CD4-positive, alpha-beta T cell (primary cell): ENCODE measurements at places on chromosomes 3 and 15. TPM values are rescaled to one million over a fixed set of nuclear protein-coding genes. Genes with fewer than 3 reads are reported as not detected.

DNA sequence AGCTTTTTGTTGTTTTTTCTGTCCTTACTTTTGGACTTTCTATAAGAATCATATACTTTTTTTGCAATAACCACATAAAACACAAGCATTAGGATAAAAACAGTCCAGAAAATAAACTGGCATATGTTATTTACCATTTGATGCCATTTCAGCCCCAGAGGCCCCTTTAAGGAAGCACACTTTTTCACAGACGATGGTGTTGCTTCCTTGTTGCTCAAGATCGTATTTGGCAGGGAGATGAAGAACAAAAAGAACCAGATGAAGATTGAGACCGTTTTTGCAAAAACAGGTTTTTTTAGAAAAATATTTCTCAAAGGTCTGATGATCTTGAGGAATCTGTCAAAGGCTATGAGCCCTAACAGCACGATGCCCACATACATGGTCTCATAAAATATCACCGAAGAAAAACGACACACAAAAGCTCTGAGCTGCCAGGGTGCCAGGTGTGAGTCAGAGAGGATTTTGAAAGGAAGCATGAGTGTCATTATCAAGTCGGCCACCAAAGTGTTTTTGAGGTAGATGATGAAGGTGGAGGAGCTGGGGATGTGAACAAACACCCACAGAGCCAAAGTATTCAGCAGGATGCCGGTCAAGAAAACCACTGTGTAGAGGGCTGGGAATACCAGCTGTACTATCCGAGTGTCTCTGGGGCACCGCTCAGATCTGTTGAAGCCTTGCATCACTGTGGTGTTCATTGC is 902 bp downstream of the P2RY13 start:
- peak overlapping the region; percentile 34 for H3K4me3 ChIP-seq
- H3K36me3 ChIP-seq = no peaks in the 10 kb centered on the region
- no peaks in the 10 kb centered on the region for H3K4me1 ChIP-seq
- no peak overlapping the region for H3K27ac ChIP-seq
- no peak for DNase-seq
- H3K27me3 ChIP-seq = no peaks in the 10 kb centered on the region

DNA sequence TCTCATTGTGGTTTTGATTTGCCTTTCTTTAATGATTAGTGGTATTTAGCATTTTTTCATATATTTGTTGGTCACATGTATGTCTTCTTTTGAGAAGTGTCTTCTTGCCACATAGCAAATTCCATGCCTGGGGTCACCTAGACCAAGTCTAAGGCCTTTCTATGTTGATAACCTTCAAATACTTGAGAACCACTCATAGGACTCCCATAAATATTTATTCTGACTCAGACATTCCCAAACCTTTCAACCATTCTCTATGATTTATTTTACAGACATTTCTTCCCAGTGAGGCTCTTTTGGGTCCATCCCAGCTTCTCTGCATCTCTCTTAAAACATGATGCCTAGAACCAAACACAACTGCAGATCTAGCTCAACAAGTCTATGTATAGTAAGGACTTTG is 69.2 kb downstream of the ATP8B4 start:
- no peak for DNase-seq
- no peak overlapping the region for H3K4me3 ChIP-seq
- H3K36me3 ChIP-seq = no peaks in the 10 kb centered on the region
- H3K27me3 ChIP-seq = no peaks in the 10 kb centered on the region
- no peaks in the 10 kb centered on the region for H3K4me1 ChIP-seq

- H3K36me3 ChIP-seq = no peaks in the 10 kb centered on the region
- no peaks in the 10 kb centered on the region for H3K4me1 ChIP-seq
- no peak overlapping the region for H3K27ac ChIP-seq
- H3K27me3 ChIP-seq = no peaks in the 10 kb centered on the region
- DNase-seq = no peak
Measured at GRCh38 chr3:153852355-153852754, 268.8 kb upstream of the ARHGEF26 start.

- no peak overlapping the region for H3K27ac ChIP-seq
- no peak for DNase-seq
- H3K36me3 ChIP-seq = no peaks in the 10 kb centered on the region
- no peak overlapping the region for H3K4me3 ChIP-seq
- no peaks in the 10 kb centered on the region for H3K27me3 ChIP-seq
Measured at GRCh38 chr3:44416031-44417030, 61.1 kb downstream of the ZNF445 start.

DNA sequence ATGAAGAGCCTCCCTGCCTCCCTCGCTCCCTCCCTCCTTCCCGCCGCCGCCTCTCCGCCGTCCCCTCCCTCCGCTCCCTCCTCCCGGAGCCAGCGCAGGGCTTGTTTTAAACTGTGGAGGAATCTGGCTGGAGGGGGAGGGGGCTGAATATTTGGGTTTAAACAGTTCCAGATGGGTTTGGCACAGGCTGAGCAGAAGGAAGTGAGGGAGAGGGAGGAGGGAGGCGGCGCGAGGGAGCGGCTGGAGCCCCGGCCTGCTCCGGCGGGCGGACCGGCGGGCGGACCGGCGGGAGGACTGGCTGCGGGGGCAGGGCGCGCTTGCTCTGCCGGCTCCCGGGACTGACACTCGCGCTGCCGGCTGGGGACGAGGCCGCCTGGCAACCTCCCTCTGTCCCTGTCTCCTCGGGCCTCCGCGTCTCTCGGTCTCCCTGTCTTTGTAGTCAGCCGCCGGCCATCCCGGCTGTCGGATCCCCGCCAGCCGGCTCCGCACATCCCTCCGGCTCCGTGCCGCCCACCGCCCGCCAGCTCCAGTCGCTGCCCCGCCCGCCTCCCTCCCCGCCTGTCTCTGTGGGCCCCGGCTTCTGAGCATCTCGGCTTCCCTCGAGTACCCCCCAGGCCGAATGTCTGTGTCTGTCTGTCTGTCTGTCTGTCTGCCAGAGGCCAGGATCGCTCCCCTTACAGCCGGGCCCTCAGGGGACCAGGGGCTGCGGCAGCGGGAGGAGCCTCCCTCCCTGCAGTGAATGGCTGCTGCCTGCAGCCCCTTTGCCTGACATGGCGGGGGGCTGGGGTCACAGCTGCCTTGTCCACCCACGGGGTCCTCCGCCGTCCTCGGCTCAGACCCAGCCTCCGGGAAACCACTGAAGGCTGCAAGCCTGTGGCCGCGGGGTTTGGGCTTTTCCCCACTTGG is 7.6 kb downstream of the EPHB3 start:
- peaks cover 28% of the 10 kb centered on the region for H3K27me3 ChIP-seq
- no peaks in the 10 kb centered on the region for H3K36me3 ChIP-seq
- peaks cover 16% of the 10 kb centered on the region for H3K4me1 ChIP-seq
- H3K27ac ChIP-seq = no peak overlapping the region
- DNase-seq = no peak
- peak overlapping the region; percentile 28 for H3K4me3 ChIP-seq

- H3K4me3 ChIP-seq = no peak overlapping the region
- no peak for DNase-seq
- H3K4me1 ChIP-seq = no peaks in the 10 kb centered on the region
- H3K27ac ChIP-seq = no peak overlapping the region
- no peaks in the 10 kb centered on the region for H3K27me3 ChIP-seq
- no peaks in the 10 kb centered on the region for H3K36me3 ChIP-seq
Measured at GRCh38 chr3:95335517-95335916, 1272.7 kb downstream of the NSUN3 start.

DNA sequence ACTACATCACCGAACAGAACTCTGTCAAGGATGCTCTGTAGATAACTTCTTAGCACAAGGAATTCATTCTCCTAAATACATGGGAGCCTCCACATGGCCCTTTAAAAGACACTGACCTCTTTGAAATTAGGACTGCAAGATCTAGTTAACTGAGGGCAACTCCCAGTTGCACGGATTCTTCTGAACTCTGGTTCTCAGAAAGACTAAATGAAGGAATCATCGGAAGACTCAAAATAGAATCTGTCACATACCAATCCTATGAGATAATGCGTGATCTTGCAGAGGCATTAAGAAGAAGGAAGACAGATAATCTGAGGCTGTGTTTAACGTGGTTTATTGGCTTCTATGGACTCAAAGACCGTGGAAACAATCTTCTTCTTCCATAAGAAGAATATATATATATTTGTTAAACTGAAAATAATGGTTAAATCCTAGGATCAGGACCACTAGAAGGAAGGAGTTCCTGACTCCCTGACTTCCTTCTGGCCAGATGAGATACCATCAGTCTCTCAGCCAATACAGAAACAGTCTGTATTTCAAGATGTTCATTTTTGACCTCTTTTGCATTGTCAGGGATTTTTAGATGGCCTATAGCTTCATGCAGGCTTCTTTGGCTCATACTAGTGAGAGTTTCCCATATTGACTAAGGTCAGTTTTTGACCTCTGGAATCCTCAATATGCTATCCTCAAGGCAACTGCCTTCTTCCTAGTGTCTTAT is 33.9 kb upstream of the TBC1D23 start:
- H3K27me3 ChIP-seq = no peaks in the 10 kb centered on the region
- no peaks in the 10 kb centered on the region for H3K4me1 ChIP-seq
- no peak for DNase-seq
- H3K4me3 ChIP-seq = no peak overlapping the region
- H3K36me3 ChIP-seq = no peaks in the 10 kb centered on the region

DNA sequence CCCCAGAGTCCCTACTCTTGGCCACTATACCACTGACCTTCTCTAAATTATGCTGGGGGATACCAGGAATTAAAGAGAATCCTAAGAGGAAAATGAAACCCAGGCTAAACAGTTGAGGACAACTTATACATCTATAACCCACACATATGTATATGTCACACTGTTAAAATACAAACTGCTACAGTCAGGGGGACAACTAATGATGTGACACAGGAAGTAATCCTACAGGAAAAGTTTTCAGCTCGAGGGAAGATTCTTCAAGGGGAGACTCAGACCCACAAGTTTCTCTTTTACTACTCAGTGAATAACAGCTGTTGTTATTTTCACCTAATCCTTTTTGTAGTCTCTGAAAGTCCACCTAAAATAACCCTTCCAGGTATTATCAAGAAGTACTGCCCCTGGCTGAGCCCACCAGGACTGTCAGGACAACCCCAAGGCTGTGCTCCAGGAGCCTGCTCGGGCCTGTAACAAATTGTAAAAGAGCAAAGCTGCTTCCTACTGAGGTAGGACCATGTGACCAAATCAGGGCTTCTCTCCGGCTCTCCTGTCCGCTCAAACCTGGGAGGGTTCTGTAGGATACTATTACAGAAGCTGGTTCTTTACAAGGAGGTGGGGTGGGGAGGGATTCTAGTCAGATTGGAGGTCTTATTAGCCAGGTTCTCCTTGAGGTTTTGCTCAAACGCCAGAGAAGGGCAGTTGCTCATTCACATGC is 91.6 kb downstream of the SRGAP3 start:
- DNase-seq = no peak
- H3K27ac ChIP-seq = no peak overlapping the region
- H3K27me3 ChIP-seq = no peaks in the 10 kb centered on the region
- H3K36me3 ChIP-seq = no peaks in the 10 kb centered on the region

- no peak for DNase-seq
- H3K27ac ChIP-seq = no peak overlapping the region
- H3K4me3 ChIP-seq = no peak overlapping the region
- no peaks in the 10 kb centered on the region for H3K27me3 ChIP-seq
Measured at GRCh38 chr3:79846148-79846933, 78.5 kb upstream of the ROBO1 start.

DNA sequence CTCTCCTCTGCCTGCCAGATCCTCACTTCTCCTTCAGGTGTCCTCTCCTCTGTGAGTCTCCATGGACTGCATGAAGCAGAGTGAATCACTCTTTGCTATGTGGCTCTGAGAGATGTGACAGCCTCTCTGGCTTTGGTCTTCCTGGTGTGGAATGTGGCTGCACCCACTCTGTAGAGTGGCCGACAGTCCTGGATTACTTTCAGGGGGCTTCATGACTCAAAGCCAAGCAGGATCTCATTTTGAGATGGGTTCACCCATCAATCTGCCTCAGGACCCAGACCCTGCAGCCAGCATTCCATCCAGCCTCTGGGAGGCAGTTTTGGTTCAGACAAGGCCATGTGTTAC is 221.9 kb upstream of the LYSMD4 start:
- peaks cover 4% of the 10 kb centered on the region for H3K27me3 ChIP-seq
- H3K4me3 ChIP-seq = no peak overlapping the region
- H3K4me1 ChIP-seq = peaks cover 5% of the 10 kb centered on the region
- no peak for DNase-seq

- no peaks in the 10 kb centered on the region for H3K36me3 ChIP-seq
- H3K4me3 ChIP-seq = no peak overlapping the region
- H3K4me1 ChIP-seq = no peaks in the 10 kb centered on the region
- no peak overlapping the region for H3K27ac ChIP-seq
Measured at GRCh38 chr15:95684693-95685115, 645.8 kb upstream of the NR2F2 start.

GRCh38 chr15:97401195-97401594 is 559.3 kb upstream of the ARRDC4 start:
- no peaks in the 10 kb centered on the region for H3K4me1 ChIP-seq
- no peak for DNase-seq
- no peak overlapping the region for H3K4me3 ChIP-seq
- no peak overlapping the region for H3K27ac ChIP-seq

GRCh38 chr3:20197775-20198174 is 11.8 kb upstream of the SGO1 start:
- DNase-seq = no peak
- H3K4me3 ChIP-seq = no peak overlapping the region
- H3K27ac ChIP-seq = no peak overlapping the region
- peaks cover 4% of the 10 kb centered on the region for H3K4me1 ChIP-seq

- DNase-seq = no peak
- H3K27me3 ChIP-seq = no peaks in the 10 kb centered on the region
- H3K4me1 ChIP-seq = no peaks in the 10 kb centered on the region
- no peak overlapping the region for H3K4me3 ChIP-seq
Measured at GRCh38 chr3:183151821-183152351, 10.6 kb downstream of the LAMP3 start.

DNA sequence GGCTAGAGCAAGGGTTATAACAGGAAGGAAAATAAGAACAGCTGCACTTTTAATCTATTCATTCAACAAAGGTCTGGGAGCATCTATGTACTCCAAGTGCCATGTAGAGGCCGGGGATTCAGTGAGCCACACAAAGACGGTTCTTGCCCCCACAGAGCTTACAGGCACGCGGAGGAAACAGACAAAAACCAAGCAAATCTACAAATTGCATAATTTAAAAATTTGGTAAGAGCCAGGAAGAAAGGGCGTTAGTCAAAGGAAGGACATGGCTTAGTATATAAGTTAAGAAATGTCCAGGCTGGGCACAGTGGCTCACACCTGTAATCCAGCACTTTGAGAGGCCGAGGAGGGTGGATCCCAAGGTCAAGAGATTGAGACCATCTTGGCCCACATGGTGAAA is 10.4 kb upstream of the GREM1 start:
- no peak overlapping the region for H3K27ac ChIP-seq
- H3K4me3 ChIP-seq = no peak overlapping the region
- H3K36me3 ChIP-seq = no peaks in the 10 kb centered on the region
- H3K27me3 ChIP-seq = no peaks in the 10 kb centered on the region
- DNase-seq = no peak

ANKRD34C gene
- not detected for total RNA-seq

IL17RE gene
- total RNA-seq = 1.4 TPM

B4GALT4 gene
- 29.5 TPM for total RNA-seq

TM6SF1 gene
- not detected for total RNA-seq

P3H2 gene
- total RNA-seq = not detected

IL5RA gene
- total RNA-seq = 0.59 TPM

ARRDC4 gene
- total RNA-seq = 3.5 TPM

GOLGA8M gene
- 1.9 TPM for total RNA-seq

IMPG2 gene
- total RNA-seq = 0.66 TPM

PSTPIP1 gene
- 82.7 TPM for total RNA-seq

MEGF11 gene
- not detected for total RNA-seq

FAH gene
- total RNA-seq = 2.5 TPM

ZDHHC23 gene
- total RNA-seq = 3.2 TPM

LSAMP gene
- not detected for total RNA-seq

TTLL13 gene
- 0.63 TPM for total RNA-seq

RYR3 gene
- not detected for total RNA-seq
